ENCODE measurements at places on chromosomes 1 and 21.

GRCh38 chr1:153541641-153542590 is 1.2 kb upstream of the S100A5 start:
- DNase-seq: no peak

DNA sequence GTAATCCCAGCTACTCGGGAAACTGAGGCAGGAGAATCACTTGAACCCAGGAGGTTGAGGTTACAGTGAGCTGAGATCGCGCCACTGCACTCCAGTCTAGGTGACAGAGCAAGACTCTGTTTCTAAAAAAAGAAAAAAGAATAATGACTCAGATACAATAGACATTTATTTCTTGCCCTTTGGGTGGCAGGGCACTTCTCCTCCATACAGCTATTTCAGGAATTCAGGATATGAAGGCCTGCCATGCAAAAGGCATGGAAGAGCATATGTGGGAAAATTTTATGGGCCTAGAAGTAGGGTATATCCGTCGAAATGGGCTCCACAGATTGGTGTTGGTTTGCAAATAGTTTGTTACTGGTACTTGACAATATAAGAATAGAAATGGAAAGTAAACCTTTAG is 20.2 kb upstream of the POGZ start:
- DNase-seq: no peak

DNA sequence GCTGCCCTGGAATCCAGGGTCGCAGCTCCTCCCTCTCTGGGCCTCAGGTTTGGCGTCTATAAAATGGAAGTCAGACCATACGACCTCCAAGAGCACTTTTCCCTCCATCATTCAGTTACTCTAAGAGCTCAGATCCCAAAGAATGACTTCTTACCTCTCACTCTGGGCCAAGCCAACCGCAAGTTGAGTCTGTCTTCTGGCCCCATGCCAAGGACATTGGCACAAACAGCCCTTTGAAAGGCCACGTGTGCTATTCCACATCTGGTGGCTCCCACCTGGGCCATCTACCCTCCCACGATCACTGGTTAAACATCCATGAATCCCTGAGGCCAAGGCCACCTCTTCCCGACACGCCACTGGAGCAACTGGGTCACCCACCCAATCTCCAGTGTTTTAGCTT is 12.4 kb downstream of the SLC2A7 start:
- no peak for DNase-seq

DNA sequence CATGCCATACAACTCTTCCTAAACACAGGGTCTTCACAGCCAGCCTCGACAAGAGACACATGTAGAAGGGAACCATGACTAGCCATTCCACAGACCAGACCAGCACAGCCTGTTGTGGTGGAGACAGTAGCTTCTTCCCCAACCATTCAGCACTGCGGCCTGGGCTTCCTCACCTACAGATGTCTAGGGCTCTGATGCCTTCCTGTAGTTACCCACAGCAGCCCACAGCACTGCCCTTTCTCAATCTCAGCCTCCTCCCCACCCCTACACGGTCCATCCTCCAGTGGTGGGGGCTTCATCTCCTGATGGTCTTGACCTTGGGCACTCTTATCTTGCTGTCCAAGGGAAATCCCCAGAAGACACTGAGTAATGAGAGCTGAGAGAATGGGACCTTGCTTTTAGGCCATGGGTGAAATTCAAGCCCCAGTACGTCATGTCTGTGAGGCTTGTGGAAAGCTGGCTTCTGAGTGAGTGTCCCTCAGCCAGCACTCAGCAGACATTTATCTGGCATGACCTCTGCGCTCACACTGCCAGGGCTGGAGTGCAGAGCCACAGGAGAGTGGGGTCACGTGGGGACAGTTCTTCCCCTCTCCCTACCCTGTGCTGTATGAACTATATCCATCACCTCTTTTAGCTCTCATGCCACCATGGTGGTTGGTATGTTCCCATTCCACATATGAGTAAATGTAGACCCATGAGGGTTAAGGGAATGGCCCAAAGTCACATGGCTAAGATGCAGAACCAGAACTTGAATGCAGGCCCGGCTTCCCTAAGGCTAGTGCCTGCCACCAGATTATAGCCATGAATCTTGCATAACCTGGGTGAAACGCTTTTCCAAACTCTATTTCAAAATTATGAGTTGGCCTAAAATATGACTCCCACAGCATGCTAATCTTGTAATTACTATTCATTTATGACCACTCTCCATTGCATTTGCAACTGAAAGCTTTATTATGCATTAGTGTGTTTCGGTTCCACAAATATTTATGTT is 104.7 kb downstream of the HIVEP3 start:
- DNase-seq: no peak

DNA sequence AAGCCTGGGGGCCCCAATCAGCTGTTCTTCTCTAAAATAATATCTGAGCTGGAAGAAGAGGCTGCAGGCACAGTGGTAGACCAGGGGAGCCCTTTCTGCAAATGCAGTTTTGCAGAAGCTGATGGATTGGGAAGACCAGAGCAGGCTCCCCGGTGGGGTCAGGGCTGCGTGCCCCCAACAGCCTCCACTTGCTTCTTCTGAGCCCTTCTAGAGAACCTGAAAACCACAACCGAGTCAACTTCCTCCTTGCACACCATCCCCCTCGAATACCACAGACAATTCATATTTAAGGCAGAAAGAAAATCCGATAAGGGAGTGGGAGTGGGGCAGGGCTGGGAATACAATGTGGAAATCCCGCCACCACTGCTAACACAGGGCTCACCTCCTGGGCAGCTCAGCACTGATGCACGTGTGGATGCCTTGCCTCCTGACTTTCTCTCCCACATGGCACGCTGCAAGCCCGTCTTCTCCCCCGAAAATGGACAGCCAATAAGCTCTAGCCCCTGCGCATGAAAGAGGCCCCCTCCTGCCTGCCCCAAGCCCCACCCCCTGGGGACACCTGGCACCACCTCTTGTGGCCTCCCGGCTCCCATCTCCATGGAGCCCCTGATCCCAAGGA is 25.4 kb upstream of the ALDH4A1 start:
- DNase-seq: no peak

GRCh38 chr1:9865724-9866123 is 42.0 kb upstream of the CLSTN1 start:
- no peak for DNase-seq

- no peak for DNase-seq
Observed at GRCh38 chr1:245110406-245110805, 44.4 kb upstream of the KIF26B start.

- DNase-seq: no peak
Observed at GRCh38 chr1:35475856-35476674, 81.1 kb downstream of the KIAA0319L start.

GRCh38 chr21:45367402-45368351 is 37.3 kb upstream of the COL18A1 start:
- no peak for DNase-seq

GRCh38 chr1:206136241-206136640 is 19.1 kb upstream of the AVPR1B start:
- DNase-seq: no peak

DNA sequence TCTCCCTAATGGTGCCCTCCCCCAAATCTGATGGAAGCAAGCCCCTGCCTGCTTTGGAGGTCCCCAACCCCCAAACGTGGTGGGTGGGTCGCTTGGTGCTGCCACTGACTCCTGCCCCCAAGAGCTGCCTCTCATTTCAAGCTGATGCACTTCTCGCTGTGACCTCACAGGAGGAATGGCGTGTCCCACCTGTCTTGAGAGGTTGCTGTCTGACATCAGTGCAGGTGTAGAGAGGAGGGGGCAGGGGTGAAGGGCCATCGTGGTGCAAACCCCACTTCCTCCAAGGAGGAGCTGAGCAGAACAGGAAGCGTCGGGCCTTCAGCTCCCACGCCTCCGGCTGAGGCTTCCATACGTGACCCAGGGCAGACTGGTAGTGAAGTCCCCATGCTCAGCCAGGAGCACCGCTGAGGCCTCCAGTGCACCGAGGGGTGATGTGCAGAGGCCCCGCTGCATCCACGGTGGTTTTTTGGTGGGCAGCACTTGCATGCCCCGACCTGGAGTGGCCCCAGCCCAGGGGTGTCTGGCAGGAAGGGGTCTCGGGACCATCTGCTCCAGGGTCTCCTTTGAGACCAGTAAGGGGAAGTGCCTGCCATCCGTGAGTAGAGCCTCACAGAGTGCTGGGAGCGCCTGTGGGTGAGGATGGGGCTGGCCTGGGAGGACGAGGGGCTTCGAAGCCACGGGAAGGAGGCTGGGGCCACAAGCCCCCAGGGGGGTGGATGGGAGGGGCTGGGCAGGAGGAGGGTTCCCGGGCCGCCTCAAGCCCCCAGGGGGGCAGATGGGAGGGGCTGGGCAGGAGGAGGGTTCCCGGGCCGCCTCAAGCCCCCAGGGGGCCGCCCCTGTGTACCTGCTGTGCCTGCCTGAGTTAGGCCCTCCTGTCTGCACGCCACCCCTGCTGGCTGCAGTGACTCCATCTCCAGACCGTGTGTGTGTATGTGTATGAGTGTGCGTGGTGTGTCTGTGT is 39.8 kb downstream of the WDR4 start:
- DNase-seq: no peak

DNA sequence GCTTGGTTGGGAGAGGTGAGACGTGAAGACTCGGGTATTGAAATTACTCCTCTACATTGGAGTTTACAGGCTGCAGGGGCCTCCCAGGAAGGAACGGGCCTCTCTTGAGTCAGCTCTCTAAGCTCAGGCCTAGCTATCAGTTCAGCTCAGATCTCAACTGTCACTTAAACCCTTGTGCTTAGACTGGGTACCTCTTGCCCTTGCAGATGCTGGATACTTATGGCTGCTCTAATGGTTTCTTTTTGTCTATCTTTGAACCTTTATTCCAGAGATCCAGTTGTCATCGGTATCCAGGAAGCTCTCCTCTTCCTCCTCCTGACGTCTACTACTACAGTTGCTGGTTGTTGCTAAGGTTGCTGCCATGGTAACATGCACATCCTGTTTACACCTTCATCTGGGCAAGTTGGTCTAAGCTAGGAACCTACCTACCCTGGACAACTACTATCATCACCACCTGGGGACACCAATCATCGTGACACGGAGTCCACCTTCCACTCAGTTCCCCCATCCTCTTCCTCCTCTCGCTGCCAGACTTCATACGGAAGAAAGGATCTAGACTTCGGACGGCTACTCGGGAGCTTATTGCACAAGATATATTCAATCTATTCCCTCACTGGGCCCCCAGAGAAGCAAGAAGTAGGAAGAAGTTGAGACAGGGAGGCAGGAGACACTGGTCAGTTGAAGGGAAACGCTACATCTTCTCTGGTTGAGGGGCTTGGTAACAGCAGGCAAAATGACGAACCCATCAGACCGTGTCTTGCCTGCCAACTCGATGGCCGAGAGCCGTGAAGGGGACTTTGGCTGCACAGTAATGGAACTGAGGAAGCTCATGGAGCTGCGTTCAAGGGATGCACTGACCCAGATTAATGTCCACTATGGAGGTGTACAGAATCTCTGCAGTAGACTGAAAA is 56.1 kb downstream of the ATP2B4 start:
- DNase-seq: peak; percentile 19

GRCh38 chr1:219959540-219960203 is 31.3 kb upstream of the SLC30A10 start:
- no peak for DNase-seq

DNA sequence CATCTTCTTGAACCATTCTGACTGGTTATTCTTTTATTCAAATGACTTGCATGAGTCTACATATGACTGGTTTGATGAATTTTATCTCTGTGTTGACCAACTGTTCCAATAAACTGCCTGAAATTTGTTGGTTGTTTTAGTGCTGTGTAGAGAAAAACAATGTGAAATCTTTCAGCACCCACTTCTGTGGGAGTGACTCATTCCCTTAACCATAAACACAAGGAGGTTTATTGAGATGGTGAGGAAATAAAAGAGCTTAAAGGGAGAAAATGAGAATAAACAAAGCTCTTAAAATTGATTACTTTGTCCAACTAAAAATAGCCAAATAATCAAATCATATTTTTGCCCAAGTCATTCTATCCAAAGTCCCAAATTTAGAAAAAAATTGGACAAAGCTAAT is 341.1 kb downstream of the TGFB2 start:
- DNase-seq: no peak

- DNase-seq: no peak
Observed at GRCh38 chr1:219928791-219929118, 398 bp upstream of the SLC30A10 start.

DNA sequence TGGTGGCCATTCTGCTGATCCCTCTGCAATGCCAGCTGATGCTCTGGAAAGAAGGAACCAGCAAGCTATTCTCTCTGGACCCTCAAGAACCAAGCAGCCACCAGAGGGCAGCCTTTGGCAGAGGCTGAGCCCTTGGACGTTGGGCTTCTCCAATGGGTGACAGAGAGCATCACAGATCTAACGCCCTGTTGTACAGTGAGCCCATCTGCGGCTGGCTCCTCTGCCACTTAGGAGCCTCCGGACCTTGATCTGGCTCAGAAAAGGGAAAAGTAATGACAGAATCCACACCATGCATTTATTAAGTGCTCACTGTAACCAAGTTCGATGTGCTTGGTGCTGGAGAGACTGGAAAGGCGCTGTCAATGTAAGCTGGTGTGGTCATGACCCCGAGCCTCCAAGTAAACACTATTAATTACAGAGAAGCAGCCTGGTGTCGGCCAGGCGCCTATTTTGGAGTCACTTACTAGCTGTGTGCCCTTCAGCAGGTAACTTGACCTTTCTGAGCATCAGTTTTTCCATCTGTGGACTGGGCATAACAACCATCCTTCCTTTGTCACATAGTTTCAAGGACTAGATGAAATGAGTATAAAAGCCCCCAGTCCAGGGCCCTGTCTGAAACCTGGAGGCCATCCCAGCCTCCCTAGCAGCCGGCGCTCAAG is 34.9 kb downstream of the ECE1 start:
- peak; percentile 77 for DNase-seq

DNA sequence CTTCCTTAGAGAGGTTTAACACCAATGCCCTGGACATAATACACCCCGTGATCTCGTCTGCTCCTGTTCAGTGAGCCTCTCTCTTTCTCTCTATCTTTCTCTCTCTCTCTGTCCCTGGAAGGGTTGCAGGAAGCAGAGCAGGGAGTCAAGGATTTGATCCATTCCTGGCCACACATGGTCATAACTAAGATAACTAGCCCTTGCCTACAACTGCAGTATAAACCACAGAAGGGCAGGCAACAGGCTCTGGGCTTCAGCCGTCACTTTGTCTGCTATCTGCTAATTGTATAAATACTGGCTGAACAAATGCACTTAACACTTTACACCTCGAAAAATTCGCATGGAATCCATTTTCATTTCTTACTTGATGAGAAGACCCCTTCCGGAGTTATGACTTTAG is 357.5 kb upstream of the RUNX1 start:
- DNase-seq: no peak

DNA sequence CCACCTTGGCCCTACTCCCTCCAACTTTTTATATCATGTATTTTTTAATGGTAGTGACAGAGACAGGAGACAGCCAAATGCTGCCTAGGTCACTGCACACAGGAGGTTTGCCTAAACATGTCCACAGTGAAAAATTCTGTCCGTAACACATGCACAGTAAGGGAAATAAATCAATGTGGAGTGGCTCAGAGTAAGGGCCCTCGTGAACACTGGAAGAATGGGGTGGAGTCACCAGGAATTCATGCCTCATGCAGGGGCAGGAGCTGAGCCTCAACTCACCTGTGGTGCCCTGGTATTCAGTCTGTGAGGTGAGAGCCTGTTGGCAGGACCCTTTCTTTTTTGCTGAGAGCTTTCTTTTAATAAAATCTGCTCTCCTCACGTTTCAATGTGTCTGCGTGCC is 289.1 kb downstream of the TGFB2 start:
- DNase-seq: no peak
